Fibroblast of lung (primary cell): ENCODE measurements at places on chromosomes 3 and 15. TPM values are rescaled to one million over a fixed set of nuclear protein-coding genes. Genes with fewer than 3 reads are reported as not detected.

DNA sequence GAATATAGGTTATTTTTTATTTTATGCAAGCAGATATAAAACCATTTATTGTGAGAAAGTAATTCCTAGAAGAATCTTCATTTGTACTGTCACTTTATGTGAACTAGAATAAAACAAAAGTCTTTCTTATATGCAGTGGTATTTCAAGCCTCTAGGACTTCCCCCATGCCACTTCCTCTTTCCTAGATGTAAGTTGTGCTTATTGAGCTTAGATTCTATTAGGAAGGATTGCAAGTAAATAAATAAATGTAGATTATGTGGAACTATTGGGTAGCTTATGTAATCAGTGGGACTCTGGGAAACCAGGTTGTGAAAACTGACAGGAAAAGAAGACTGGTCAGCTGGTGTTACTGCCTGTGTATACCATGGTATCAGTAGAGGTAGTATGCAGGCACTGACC, 169.7 kb downstream of the RSRC1 start:
- DNase-seq, result no peak
- no peak overlapping the region for H3K4me3 ChIP-seq
- no peaks in the 10 kb centered on the region for H3K4me1 ChIP-seq
- H3K36me3 ChIP-seq, result no peaks in the 10 kb centered on the region

Gene PTX3
- 464 and 549 TPM in 2 replicates for total RNA-seq

Gene ISLR
- 14.0 and 17.7 TPM in 2 replicates for total RNA-seq

Gene ARGFX
- total RNA-seq, result not detected in 2 replicates
